ENCODE measurements at places on chromosomes 12 and 14.

DNA sequence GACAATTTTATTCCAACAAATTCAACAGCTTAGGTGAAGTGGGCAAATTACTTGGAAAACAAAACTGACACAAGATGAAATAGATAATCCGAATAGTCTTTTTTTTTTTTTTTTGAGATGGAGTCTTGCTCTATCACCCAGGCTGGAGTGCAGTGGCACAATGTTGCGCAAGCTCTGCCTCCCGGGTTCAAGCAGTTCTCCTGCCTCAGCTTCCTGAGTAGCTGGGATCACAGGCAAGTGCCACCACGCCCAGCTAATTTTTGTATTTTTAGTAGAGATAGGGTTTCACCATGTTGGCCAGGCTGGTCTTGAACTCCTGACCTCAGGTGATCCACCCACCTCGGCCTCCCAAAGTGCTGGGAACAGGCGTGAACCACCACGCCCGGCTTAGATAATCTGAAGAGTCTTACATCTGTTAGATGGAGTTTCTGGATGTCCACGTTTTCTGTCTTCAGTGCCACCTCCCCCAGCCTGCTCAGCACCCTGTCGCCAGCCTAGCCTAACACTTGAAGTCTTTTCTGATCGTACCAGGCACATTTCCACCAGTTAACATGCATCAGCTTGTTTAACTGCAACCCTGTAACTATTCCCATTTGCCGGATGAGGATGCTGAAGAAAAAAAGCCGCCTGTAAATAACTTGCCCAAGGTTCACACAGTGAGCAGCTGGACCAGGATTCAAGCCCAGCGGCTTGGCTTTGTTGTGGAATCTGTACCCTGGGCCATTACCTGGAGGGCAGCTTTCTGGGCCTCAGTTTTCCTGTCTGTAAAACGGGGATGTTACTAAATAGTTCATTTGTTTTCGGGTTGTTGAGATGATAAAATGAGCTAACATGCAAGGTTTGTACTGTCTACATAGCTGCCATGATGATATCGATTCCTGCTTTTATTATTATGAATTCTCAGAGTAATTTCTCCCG, 26.4 kb downstream of the FBRSL1 start:
- no peak for DNase-seq

DNA sequence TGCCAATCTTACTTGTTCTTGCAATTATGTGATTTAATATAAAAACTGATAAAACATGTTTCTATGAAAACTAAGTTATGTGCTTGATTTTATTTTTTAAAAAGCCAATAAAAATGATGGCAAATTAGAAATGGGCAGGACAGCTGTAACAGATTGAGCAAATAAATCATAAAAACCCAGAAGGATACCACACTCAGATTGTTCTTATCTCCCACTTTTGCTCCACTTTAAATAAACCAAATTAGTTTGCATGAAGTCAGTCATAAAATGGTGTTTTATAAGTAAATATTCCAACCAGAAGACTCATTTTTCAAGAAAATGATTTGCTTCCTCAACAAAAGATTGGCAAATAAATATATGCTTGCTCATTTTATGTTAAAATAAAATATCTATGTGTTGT, 307.9 kb upstream of the G2E3 start:
- no peak for DNase-seq

GRCh38 chr14:43172899-43173548, 1334.1 kb downstream of the FSCB start:
- DNase-seq: no peak

- DNase-seq: no peak
Measured at GRCh38 chr12:92434607-92435025, 268.2 kb upstream of the PLEKHG7 start.

DNA sequence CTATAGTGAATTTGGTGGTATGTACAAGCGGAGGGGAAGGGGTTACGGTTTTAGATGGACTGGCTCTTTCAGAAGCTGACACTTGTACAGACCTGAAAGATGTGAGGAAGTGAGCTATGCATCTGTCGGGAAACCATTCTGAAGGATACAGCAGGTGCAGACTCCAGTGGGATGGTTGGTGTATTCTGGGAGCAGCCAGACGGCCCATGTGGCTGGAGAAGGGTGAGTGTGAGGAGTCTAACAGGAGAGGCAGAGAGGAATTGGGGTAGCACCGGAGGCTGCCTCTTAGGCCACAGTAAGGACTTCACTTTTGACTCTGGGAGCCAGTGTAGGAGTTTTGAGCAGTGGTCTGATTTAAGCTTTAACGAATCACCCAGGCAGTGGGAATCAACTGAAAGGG, 90.7 kb downstream of the APAF1 start:
- no peak for DNase-seq

- no peak for DNase-seq
Measured at GRCh38 chr12:105822131-105823105, 316.3 kb downstream of the NUAK1 start.

DNA sequence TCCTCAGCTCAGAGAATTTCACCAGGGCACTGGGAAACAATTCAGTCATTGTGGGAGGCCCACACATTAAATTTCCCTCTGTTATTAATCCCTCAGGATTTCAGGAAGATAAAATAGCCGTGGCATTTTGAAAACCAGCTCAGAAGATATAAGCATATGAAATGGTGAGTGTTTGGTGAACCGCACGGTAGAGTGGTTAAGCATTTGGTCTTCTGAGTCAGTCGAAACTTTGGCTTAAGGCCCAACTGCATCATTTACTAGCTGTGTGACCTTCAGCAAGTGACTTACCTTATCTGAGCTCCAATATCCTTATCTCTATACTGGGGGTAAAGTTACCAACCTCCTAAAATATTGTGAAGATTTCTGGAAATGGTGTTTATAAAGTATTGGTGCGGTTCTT, 5.2 kb upstream of the VRK1 start:
- DNase-seq: no peak

DNA sequence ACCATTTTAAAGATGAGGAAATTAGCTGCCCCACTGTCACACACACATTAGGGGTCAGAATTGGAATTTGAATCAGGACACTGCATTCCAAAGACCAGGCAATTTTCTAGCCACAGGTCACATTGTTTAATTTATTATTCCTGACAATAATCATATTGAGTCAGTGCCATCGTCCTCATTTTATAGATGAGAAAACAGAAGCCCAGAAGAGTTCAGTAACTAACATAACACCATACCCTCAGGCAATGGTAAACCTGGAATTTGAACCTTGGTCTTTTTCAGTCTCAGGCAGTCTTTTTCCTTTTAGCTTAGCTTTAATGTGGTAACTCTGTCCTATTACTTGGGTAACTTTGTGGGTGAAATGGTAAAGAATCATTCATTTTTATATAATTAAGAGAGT, 330.3 kb upstream of the SYT1 start:
- DNase-seq: no peak

DNA sequence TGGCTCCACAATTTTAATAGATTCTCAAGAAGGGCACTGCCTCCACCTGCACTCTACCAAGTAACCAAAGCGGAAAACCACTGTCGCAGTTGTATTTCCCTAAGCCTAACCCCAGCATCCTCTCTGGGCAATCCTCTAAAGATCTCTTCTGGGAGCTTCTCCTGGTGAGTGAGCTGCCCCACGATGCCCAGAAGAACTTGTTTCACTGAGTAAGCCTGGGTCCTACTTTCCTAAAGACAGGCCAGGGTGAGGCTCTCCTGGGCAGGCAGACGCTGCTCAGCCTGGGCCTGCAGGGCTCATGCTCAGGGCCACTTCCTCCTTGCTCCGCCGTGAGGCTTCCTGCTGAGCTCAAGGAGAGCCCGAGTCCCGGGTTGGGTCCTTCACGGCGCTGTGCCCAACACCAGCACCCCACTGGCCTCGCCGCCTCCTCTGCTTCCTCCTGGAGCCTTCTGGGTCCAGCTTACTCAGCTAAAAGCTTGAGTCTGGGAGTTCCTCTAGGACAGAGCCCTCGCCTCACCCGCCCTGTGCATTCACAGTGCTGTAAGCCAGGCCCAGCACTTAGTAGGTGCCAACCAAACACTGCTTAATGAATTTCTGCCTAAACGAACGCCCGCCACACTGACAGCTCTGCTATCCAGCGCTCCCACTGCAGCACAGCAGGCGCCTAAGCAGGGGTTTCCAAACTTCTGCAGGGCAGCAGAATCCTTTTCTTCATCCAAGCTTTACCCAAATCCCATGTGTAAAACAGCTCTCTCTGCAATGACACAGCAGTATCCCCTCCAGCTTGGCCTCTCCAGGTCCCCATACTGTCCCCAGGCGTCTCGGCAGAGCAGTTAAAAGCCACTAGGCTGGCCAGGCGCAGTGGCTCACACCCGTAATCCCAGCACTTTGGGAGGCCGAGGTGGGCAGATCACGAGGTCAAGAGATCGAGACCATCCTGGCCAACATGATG, 5.7 kb downstream of the RAB35 start:
- DNase-seq: peak; percentile 66

- no peak for DNase-seq
Measured at GRCh38 chr12:39003541-39004155, 98.3 kb upstream of the CPNE8 start.

GRCh38 chr14:101405171-101405883, 156.0 kb upstream of the DIO3 start:
- no peak for DNase-seq

GRCh38 chr12:121522971-121523370, 57.9 kb downstream of the KDM2B start:
- no peak for DNase-seq

GRCh38 chr14:89058697-89059096, 234.2 kb downstream of the TTC8 start:
- DNase-seq: no peak

DNA sequence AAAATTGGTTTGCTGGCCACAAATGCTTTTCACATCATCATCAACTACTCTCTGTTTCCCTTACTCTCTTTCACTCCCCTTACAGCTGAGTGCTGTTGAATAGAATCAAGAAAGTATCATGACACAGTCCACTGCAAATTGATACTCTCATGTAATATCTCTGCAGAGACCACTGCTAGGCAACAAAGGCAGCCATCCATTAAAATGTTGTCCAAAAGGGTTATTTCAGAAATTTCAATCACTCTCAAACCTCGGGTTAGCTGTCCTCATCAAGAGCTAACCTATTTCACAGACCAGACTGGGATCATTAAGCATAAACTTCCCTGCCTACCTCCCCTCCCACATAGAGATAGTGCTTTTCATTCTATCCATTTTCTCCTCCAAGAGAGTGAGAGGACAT, 186.7 kb downstream of the PLCZ1 start:
- DNase-seq: no peak

DNA sequence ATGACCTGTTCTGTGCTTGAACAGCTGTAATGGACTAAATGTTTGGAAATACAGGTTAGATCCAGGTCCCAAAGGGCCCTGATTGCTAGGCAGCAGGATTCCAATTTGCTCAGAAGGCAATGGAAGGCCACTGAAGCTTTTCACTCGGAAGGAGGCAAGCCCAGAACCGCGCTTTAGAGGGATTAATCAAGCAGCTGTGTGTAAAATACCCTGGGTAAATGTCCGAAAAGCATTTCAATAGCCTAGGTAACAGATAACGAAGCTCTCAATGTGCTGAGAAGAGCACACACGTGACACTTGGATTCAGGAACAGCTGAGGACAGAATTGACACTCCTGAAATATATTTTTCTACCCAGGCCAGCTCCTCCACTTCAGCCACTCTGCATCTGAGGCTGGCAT, 436.1 kb downstream of the TMEM132D start:
- no peak for DNase-seq

GRCh38 chr12:56880125-56880992, 53.8 kb downstream of the SDR9C7 start:
- no peak for DNase-seq

GRCh38 chr12:69000540-69001243, 67.7 kb upstream of the CPM start:
- no peak for DNase-seq

DNA sequence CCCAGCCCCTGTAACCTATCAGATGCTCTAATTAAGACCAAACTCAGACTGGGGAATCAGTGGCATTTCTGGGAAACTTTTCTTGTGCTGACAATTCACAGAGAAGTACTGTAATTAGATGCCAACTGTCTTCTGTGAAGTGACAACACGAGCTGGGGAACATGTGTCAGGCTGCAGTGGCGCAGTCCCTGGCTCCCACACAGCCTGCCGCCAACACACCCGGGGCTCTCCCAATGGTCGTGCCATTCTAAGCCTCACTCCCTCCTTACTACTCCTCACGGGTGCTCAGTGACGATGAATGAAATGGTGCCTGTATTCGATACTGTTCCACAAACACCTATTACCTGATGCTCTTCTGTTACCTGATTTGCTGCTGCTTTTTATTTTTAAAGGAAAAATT, 18.6 kb downstream of the GARIN2 start:
- DNase-seq: no peak

DNA sequence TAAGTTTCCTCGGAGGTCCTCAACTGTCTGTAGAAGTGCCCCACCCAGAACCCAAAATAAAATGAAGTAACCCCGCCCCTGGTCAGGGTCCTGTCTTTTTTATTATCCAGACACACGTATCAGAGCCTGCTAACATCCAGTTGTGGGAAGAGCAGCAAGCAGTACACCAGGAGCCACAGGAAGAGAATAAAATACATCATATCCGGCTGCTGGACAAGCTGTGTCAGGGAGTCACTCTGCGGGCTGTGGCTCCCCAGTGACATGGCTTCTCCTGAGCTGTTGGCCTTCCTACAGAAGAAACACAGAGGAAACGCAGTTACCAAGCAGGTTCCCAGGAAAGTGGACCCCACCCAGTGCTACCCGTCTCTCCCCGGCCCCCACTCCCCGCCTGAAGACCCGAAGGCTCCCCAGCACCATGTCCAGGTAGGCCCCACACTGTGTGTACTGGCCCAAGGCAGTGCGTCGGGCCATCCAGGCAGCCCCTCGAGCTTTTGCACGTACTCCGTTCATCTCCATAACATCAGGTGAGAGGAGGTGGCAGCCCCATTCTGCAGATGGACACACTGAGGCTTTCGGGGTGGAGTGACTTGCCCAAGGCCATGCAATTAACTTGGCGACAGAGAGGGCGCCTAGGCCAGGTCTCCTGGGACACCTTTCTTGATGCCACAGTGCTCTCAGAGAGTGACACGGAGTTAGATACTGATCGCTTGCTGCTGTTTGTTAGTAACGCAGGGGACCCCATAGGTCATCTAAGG, 34.3 kb upstream of the DICER1 start:
- no peak for DNase-seq

- no peak for DNase-seq
Measured at GRCh38 chr14:25055005-25055404, 5.1 kb upstream of the STXBP6 start.

- peak; percentile 10 for DNase-seq
Measured at GRCh38 chr12:100234591-100235304, 32.1 kb downstream of the DEPDC4 start.

GRCh38 chr12:114368685-114369452, 37.1 kb downstream of the TBX5 start:
- DNase-seq: no peak

GRCh38 chr12:47770086-47770726, 2.8 kb upstream of the SLC48A1 start:
- no peak for DNase-seq

GRCh38 chr12:88142610-88142991, 494 bp downstream of the TMTC3 start:
- DNase-seq: peak; percentile 4

GRCh38 chr12:57908511-57908910, 32.9 kb upstream of the ATP23 start:
- no peak for DNase-seq
